ENCODE measurements at places on chromosomes 6 and 20. TPM values are rescaled to one million over a fixed set of nuclear protein-coding genes. Genes with fewer than 3 reads are reported as not detected.

Gene SLC22A16
- total RNA-seq = not detected

Gene LTB
- total RNA-seq = 7.0 TPM

Gene C6orf15
- not detected for total RNA-seq

Gene VWA7
- total RNA-seq = 1.6 TPM

Gene SDCBP2
- 5.6 TPM for total RNA-seq

Gene TTLL9
- total RNA-seq = not detected

Gene PPIL6
- total RNA-seq = not detected

Gene MUC22
- not detected for total RNA-seq

Gene GATA5
- total RNA-seq = not detected

Gene NKAIN4
- total RNA-seq = not detected
